ENCODE measurements at places on chromosomes 11 and 22.

DNA sequence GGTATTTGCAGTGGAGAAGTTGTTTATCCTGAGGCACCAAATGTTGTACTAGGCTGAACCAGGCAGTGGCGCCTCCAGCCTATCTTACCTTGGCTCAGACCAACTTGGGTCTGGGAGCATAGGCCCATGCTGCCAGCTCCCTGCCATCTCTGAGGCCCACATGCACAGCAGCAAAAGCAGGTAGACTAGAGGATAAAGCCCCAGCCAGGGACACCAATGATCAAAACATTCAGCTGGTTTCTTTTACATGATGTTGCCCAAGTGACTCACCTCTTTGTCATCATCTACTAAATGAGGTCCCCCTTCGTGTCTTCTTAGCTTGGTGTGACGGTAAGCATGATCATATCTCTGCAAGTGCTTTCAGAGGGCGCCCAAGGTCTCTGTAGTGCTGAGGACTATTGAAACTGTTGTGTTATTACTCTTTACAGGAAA, 112.1 kb upstream of the DRD2 start:
- peak overlapping the region; percentile 1 for H3K4me3 ChIP-seq
- H3K27ac ChIP-seq = peak overlapping the region; percentile 56
- H3K36me3 ChIP-seq = no peaks in the 10 kb centered on the region
- H3K4me1 ChIP-seq = peaks cover 36% of the 10 kb centered on the region
- no peaks in the 10 kb centered on the region for H3K27me3 ChIP-seq

DNA sequence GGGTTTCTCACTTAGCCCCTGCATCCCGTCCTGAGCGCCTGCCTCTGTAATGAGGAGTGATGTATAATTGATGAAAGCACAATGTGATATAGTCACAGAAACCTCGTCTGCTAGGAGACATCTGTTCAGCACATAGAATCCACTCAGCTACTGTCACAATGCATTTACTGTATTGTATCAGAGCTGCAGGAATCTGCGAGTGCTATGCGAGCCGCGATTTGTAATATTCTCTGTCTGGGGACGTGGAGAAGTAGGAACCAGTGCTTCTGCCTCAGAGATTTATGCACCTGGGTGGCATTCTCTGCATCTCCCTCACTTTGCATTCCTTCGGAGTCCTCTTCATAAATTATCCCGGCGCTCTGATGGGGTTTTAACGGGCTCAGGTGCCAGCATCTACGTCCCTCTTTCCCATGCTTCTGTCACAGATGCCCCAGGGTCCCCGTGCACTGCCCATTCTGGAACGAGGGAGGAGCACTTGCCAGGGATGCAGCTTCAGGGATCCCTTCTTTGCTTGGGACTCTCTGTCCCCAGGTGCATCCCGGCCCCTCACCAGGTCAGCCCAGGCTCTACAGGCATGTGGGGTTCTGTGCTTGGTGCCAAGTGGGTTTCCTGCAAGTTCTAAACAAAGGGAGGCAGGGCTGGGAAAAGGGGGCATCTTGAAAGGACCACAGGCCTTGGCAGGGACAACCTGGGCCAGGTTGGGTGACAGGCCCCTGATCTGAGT, 205.5 kb downstream of the DSCAML1 start:
- no peak for DNase-seq
- no peak overlapping the region for H3K27ac ChIP-seq
- no peaks in the 10 kb centered on the region for H3K4me1 ChIP-seq
- H3K27me3 ChIP-seq = no peaks in the 10 kb centered on the region
- no peak overlapping the region for H3K4me3 ChIP-seq

DNA sequence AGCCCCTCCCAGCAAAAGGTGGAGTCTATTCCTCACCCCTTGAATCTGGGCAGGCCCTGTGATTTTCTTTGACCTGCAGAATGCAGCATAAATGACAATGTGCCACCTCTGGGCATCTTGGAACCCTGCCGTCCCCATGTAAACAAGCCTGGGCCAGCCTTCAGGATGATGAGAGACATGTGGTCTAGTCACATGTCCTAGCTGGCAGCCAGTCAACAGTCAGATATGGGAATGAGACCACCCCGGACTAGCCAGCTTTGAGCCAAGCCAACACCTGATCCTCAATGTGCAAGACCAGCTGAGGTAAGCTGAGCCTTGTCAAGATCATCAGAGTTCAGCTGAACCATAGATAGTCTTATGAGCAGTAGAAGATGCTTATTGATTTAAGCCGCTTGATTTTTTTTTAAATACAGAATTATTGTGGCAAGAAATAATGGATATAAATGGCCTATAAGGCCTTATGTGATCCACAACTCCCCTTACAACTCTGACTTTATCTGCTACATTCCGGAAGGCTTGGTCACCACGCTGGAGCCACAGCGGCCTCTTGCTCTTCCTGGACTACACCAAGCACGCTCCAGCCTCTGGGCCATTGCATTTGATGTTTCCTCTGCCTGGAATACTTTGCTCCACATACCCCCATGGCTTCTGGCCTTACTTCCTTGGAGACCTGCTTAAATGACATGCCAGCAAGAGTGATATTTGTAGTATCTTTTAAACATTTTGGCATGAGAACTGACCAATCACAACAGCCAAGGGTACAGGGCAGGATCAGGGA, 225.9 kb upstream of the SESN3 start:
- H3K27me3 ChIP-seq = no peaks in the 10 kb centered on the region
- DNase-seq = no peak
- H3K4me3 ChIP-seq = no peak overlapping the region
- no peaks in the 10 kb centered on the region for H3K36me3 ChIP-seq
- H3K27ac ChIP-seq = no peak overlapping the region

GRCh38 chr11:111911563-111912401, at the start of gene CRYAB:
TSS of gene CRYAB (minus strand) at chr11:111911770. CDS start at chr11:111911724, 46 bp downstream.
- H3K27ac ChIP-seq = no peak within 1 kb of the TSS
- no peaks in the 10 kb centered on the region for H3K36me3 ChIP-seq
- DNase-seq = no peak
- H3K4me3 ChIP-seq = no peak within 1 kb of the TSS
- H3K27me3 ChIP-seq = peaks cover 50% of the 10 kb centered on the region
- H3K4me1 ChIP-seq = no peaks in the 10 kb centered on the region

- peaks cover 86% of the 10 kb centered on the region for H3K4me1 ChIP-seq
- H3K4me3 ChIP-seq = no peak overlapping the region
Measured at GRCh38 chr11:118010738-118011461, 24.7 kb downstream of the IL10RA start.

Measured in activated T-helper 1 cell treated with anti-CD3 and anti-CD28 coated beads, Interleukin-12 subunit alpha, Interleukin-12 subunit beta, Interleukin-2, Interleukin-4 antibody, amounts not matched to agents 30 ng/mL and 10 ng/mL and 1 ng/mL, durations not matched to agents 14 hours and 24 hours and 36 hours (primary cell).